GM12892 (cell line): ENCODE measurements at places on chromosomes 2 and 18.

GRCh38 chr2:95231723-95232122 lies 24.4 kb downstream of the ZNF892 start:
- peak; percentile 25 for DNase-seq

DNA sequence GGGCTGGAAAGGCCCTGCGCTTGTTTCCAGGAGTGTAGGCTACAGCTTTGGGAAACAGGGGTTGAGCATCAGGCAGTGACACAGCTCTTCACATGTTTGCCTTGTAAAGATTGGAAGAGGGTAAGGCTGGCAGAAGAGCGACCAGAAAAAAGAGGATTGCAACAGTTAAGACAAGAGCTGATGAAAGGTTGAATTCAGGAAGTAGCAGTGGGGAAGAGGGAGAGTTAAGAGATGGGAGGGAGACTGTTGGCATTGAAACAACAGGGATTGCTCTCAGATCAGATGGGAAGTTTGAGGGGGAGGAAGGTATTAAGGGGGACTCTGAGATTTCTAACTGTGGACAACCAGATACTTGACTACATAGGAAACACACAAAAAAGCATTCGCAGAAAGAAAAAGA lies 96.9 kb downstream of the CTAGE1 start:
- DNase-seq = no peak

DNA sequence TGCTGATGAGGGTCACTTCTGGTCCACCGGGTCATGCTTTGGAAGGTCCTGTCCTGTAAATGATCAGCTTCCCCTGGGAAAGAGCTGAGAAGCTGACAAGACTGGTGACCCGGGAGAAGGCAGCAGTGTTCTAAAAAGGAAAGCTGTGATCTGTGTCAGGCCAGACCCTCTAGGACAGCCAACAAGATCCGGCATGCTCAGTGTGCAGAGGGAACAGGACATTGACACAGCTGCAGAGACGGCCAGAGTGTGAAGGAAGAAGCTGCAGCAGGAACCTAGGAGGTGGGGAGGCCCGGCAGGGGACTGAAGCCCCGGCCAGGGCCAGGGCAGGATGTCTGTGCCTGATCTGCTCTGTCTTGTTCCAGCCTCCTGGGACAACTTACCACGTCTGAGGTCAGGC lies 372.7 kb upstream of the ID2 start:
- DNase-seq = no peak

DNA sequence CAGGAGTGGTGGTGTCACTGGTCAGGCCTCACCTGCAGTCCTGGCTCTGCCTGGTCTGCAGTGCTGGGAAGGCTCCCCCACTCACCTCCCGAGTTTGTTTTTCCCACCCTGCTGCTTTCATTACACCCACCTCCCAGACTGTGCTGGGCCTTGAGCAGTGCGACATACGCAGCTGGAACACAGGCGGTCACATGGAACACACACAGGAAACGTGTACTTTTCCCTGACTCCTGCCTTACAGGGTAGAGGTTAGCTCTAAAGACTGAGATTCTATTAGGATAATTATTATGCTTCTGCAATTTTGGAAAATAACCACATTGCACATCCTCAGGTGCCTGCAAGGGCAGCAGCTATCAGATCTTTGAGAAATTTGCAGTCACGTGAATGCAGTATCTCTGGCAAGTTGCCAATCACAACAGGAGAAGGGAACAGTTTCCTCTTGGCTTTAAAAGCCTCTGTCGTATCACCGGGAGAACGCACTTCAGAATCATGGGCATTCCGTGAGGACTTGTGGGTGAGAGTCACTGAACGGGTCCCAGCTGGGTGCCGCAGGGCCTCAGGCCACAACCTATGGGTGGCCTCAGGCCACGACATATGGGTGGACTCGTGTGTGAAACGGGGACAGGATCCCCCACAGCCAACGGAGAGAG lies 136.5 kb downstream of the ZNF236 start:
- DNase-seq = no peak

- DNase-seq = no peak
Observed at GRCh38 chr18:61093965-61094364, 239.3 kb upstream of the CDH20 start.
